Stomach (tissue), 19 donors: ENCODE measurements at places on chromosomes 6 and 20.

DNA sequence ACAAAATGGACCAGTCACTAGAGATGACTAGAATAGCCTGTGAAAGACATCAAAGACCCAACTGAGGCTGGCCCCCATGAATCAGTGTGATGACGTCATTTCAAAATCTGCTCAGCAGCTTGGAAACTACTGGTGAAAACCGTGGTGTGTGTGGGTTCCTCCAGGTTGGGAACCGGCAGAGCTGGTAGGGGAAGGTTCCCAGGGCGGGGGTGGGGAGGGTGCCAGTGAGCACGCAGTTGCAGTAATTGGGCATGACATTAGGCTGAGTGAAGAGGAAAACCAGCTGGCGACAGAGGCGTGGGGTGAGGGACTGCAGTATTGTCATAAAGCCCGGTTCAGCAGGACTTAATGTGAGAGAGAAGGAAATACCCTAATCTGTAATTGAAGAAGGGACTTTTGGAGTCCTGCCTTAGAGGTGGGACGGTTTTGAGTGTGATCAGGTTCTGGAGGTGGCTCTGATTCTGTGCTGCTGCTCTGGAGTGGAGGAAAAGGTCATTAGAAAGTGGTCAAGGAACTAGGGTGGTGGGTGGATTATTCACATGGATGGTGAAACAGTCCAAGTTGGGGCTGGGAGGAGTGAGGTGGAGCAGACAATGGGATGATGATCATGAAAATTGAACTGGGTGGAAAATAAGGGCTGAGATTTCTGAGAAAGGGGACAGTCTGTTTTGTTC is 52.0 kb upstream of the MTHFD1L start:
- no peak for DNase-seq

DNA sequence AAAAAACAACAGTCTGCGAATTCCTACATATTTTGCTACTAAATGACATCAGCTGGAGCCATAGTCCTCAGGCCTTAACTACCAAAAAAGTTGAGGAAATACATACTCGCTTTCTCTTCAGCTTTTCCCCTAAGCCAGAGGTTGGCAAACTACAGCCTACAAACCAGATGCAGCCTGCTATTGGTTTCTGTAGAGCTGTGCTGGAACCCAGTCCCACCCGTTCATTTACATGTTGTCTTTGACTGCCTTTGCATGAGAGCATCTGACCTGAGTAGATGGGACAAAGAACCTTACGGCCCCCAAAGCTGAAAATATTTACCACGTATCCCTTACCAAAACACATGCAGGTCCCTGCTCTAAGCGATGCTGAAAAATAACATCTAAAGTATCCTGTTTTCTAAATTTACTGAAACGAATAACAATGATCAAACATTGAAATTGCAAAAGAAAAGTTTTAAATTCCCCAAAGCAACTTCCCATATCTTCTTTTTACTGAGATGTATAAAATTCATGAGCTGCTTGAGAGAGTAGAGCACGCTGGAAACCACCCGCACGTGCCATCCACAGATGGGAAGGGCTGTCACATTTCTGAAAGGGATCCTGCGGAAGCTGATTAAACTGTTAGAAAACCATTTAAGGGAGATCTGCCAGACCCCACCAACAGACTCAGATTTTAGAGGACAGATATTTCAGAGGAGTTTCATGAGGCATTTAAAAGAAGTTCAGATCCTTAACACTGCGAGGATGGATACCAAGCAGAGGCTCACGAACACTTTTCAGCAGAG is 124.1 kb downstream of the PRKN start:
- DNase-seq: no peak

- DNase-seq: peak; percentile 98
Measured at GRCh38 chr6:150004783-150005717, 20.3 kb downstream of the RAET1L start.

DNA sequence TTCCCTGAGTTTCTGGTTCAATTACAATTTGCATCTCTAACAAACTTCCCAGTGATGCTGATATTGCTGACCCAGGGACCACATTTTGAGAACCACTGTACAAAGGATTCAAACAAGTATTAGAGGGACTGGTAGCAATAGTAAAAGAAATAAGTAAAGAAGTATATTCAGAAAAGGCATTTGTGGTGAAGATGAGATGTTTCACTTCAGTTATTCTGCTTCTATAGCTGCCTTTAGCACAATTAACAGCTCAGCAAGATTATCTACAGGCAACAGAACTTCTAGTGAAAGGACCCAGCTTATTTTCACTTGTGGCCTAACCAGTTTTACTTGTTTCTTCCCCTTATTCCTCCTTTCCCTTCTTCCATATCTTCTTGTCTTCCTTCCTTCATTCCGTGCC is 149.4 kb downstream of the PHF3 start:
- DNase-seq: no peak

GRCh38 chr6:29793036-29793356 is 34.6 kb upstream of the HLA-G start:
- no peak for DNase-seq
